ENCODE measurements at places on chromosomes 1 and 21. TPM values are rescaled to one million over a fixed set of nuclear protein-coding genes. Genes with fewer than 3 reads are reported as not detected.

Gene ROR1
- 2.6 TPM for total RNA-seq

Gene CDC7
- total RNA-seq, result 2.6 TPM

Gene OR6K3
- not detected for total RNA-seq

Gene SKI
- total RNA-seq, result 41.0 TPM

Gene GBP6
- not detected for total RNA-seq

Gene BMP8A
- total RNA-seq, result 203 TPM

Gene BEST4
- total RNA-seq, result not detected

Gene ARF1
- total RNA-seq, result 425 TPM

GRCh38 chr1:228801068-228801467 lies 65.8 kb downstream of the RHOU start:
- peak overlapping the region; percentile 23 for H3K27ac ChIP-seq
- no peaks in the 10 kb centered on the region for H3K36me3 ChIP-seq
- H3K27me3 ChIP-seq, result no peaks in the 10 kb centered on the region
- peak; percentile 32 for DNase-seq

DNA sequence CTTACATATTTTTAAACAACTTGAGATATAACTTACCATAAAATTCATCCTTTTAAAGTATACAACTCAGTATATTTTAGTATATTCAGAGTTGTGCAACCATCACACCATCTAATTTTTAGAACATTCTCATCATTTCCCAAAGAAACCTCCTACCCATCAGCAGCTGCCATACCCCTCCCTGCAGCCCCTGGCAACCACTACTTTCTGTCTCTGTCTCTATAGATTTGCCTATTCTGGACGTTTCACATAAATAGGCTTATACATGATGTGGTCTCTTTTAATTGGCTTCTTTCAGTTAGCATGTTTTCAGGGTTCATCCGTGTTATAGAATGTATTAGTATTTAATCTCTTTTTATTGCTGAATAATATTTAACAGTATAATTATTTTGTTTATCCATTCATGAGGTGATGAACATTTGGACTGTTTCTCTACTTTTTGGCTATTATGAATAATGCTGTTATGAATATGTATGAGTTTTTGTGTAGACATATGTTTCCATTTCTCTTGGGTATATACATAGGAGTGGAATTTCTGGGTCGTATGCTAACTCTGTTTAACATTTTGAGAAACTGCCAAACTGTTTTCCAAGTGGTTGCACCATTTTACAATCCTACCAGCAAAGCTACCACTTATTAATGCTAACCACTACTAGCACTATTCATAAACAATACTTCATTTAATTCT lies 29.5 kb downstream of the WDR26 start:
- no peak overlapping the region for H3K27ac ChIP-seq
- H3K36me3 ChIP-seq, result peaks cover 60% of the 10 kb centered on the region
- no peaks in the 10 kb centered on the region for H3K4me1 ChIP-seq

GRCh38 chr1:231629132-231629531 lies 2.5 kb downstream of the DISC1 start:
- H3K4me1 ChIP-seq, result no peaks in the 10 kb centered on the region
- peak overlapping the region; percentile 12 for H3K27ac ChIP-seq
- no peak for DNase-seq
- H3K4me3 ChIP-seq, result no peak overlapping the region

- H3K36me3 ChIP-seq, result no peaks in the 10 kb centered on the region
- DNase-seq, result no peak
- no peaks in the 10 kb centered on the region for H3K27me3 ChIP-seq
- H3K4me1 ChIP-seq, result no peaks in the 10 kb centered on the region
- H3K4me3 ChIP-seq, result no peak overlapping the region
Observed at GRCh38 chr21:36004441-36004840, 55.9 kb downstream of the SETD4 start.

GRCh38 chr1:235430991-235431390 lies 63.8 kb downstream of the TBCE start:
- H3K27me3 ChIP-seq, result no peaks in the 10 kb centered on the region
- H3K36me3 ChIP-seq, result no peaks in the 10 kb centered on the region
- H3K4me1 ChIP-seq, result no peaks in the 10 kb centered on the region
- no peak for DNase-seq

- H3K27me3 ChIP-seq, result no peaks in the 10 kb centered on the region
- H3K4me3 ChIP-seq, result no peak overlapping the region
- no peak for DNase-seq
- no peak overlapping the region for H3K27ac ChIP-seq
- no peaks in the 10 kb centered on the region for H3K36me3 ChIP-seq
Observed at GRCh38 chr1:27931759-27932158, 3.0 kb upstream of the SMPDL3B start.

DNA sequence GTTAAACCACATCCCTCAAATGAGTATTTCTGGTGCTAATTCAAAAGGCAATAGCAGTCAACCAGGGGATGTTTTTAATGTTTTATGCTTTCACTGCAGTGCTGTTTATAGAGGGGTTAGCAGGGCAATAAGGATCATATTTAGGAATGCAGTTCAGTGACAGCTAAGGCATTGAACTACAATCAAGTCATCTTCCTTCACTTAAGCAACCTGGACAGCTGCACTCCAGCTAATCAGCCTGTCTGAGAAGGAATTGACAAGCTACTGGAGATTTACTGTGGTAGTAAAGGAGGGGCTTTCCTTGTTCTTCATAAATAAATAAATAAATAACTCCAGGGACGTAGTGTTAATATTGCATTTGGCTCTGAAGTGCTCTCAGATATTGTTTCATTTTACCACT lies 93.9 kb downstream of the DAB1 start:
- no peak overlapping the region for H3K4me3 ChIP-seq
- H3K36me3 ChIP-seq, result no peaks in the 10 kb centered on the region
- no peak for DNase-seq
- H3K27me3 ChIP-seq, result no peaks in the 10 kb centered on the region
- no peak overlapping the region for H3K27ac ChIP-seq

DNA sequence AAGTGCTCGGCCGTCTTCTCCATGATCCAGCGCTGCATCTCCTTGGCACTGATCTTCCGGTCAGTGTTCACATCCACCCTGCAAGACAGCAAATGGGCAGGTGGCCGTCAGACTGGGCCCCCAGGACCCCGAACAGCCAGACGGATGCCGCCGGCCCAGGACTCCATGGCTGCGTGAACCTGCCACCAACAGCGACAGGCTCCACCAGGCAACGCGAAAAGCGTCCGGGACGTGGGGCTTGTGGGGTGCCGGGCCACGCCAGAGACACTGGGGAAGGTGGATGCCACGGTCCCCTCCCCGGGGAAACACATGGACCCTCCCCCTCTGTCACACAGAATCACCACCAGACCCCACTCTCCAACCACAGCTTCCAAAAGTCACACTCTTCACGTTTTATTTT lies 7.9 kb downstream of the SDF4 start:
- no peak overlapping the region for H3K27ac ChIP-seq
- H3K4me1 ChIP-seq, result no peaks in the 10 kb centered on the region
- DNase-seq, result no peak
- H3K36me3 ChIP-seq, result peaks cover 62% of the 10 kb centered on the region

Measured in thyroid gland (tissue), 4 donors.